NCI-H1694 (cell line): ENCODE measurements at places on chromosomes 12 and 14.

- no peak for DNase-seq
These were observed 103.7 kb downstream of the ETV6 start for GRCh38 chr12:11753150-11753499.

- no peak for DNase-seq
These were observed 42.9 kb downstream of the FLRT2 start for GRCh38 chr14:85572845-85573244.

- no peak for DNase-seq
These were observed 62.5 kb upstream of the MAX start for GRCh38 chr14:65164825-65165135.

DNA sequence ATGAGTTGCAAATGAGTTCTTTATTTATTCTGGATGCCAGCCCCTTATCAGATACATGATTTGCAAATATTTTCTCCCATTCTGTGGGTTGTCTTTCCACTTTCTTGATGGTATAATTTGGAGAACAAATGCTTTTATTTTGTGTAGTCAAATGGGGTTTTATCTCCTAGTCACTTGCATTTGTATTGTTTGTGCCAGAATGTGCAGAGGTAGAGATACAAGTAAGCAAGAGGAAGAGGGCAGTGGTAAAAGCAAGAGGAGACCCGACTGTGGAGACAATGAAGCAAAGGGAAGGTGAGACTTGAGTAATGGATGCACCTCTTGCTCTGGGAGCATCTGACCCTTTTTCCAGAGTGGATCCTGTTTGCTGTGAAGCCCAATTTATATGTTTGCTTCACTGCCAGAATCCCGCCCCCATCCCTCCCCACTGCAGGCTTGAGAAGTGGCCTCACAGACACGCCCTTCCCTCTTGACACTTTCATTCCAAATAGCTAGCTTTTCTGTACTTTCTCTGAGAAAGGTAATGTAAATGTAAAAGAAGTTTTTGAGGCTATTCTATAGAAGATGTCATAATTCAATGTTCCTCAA lies 786 bp upstream of the PFKM start:
- no peak for DNase-seq

GRCh38 chr12:81078469-81079196 lies 754 bp downstream of the ACSS3 start:
- no peak for DNase-seq

DNA sequence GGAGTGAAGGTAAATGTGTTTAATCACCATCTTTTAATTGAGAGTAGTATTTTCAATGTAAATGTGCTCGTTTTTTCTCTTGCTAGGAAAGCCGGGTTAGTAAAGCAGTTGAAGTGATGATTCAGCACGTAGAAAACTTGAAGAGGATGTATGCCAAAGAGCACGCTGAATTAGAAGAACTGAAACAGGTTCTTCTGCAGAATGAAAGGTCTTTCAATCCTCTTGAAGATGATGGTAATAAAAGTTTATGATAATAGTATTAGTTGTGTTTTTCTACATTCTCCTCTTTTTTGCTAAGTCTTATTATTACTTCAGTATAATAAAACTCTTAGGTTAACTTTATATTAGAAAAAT lies 93.9 kb downstream of the DNAI7 start:
- no peak for DNase-seq

DNA sequence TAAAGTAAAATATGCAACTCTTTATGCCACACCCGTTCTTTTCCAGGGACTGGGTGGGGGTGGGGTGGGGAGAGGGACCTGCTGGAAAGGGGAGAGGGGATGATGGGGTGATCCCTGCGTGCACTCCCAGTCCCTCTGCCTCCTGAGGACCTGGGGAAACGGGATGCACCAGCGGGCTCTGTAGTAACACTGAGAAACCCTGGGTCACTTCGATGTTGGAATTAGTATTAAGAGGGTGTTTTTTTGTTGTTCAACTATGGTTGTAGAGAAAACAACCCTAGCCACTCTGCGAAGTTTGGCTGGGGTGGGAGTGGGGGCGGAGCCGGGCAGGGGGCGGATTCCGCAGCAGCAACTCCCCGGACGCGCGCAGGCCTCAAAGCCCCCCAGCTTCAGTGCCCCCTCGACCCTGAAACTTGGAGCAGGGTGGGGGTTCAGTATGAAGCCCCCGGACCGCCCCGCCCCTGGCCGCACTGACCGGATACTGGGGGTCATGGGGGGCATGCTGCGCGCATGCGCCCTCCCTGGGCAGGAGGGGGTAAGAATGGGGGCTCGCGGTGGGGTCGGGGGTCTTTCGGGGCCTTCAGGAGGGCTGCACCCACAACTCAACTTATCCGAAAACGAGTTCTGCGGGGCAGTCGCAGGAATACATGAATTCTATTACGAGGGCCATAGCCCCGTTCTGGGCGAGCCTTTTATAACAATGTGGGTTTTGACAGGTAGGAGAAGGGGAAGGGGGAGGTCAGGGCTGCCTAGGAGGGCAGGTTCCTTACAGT lies 1.3 kb upstream of the ARHGEF25 start:
- no peak for DNase-seq

DNA sequence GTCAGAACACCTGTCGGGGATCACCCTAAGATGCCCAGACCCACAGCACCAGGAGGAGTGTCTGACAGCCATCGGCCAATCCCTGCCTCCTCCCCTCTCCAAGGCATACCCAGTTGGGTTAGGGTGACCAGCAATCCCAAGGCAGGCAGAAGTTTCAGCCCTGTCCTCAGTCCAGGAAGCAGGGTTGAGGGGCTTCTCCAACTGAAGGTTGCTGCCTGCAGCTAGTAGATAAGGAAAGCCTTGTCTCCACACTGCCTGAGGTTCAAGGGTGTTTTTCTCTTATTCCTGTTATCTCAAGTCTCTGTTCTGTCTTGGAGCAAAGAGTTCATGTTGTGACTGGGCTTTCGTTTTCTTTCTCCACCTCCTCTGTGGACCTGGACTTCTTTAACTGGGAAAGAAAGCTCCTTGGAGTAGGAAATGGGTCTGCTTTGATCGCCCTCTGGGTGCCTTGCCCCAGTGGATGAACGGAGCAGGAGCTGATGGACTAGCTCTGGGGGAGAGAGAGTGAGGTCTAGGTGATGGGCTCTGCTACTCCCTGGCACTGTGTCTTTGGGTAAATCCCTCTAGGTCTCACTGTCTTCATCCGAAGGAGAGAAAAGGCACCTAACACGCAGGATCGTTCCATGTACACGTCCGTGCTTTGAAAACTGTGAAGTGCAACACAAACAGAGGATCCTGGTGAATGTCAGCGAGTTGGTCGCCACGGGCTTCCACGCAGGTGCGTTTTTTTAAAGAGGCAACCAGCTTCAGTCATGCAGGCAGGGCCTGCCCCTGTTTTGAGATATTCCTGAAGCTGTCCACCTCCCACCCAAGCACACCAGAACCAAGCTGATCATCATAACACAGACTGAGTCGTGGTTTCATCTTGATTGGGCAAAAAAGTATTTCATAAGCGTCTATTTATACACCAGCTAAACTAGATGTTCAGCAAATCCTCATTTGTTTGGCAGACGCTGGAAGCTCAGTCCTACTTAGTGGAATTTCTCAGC lies 52.5 kb upstream of the FOXN3 start:
- no peak for DNase-seq

- DNase-seq: no peak
These were observed 922 bp downstream of the PTPRR start for GRCh38 chr12:70919597-70920035.

DNA sequence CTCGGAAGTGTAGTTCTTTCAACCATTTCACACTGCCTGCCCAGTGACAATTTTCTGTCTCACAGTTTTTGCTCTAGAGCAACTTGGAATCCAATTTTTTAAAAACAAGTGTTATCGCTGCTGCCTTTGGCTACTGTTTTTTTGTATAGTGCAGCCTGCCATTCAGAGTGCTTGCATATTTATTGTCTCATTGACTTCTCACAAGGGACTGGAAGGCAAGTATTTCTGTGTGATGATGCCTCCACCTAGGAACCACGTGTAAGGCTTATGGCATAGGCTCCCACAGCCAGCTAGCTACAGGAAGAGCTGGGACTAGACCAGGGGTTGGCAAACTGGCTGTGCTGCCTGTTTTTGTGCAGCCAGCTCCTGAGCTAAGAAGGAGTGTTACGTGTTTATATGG lies 903 bp downstream of the PARPBP start:
- DNase-seq: no peak

DNA sequence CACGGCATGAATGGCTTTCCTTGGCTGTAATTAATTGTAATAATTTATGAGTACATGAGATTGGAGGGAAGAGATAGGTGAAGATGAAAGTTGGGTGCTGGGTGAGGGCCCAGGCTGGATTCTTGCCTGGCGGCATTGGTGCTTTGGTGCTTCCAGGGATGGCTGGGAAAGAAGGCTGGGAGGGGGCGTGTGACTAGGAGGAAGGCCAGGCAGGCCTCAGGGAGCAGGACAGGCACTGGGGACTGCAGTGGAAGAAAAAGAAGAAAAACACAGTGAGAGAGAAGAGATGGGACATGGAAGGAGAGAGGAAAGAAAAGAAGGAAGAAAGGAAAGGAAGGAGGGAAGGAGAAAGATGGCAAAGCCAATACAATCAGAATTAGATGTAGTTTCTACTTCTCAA lies 3.7 kb downstream of the HOXC9 start:
- DNase-seq: no peak

- no peak for DNase-seq
These were observed 58.7 kb downstream of the ST8SIA1 start for GRCh38 chr12:22275843-22276242.

- peak; percentile 23 for DNase-seq
These were observed 120.5 kb downstream of the GCH1 start for GRCh38 chr14:54781961-54782750.

- no peak for DNase-seq
These were observed 49.4 kb downstream of the MOK start for GRCh38 chr14:102255401-102256190.

DNA sequence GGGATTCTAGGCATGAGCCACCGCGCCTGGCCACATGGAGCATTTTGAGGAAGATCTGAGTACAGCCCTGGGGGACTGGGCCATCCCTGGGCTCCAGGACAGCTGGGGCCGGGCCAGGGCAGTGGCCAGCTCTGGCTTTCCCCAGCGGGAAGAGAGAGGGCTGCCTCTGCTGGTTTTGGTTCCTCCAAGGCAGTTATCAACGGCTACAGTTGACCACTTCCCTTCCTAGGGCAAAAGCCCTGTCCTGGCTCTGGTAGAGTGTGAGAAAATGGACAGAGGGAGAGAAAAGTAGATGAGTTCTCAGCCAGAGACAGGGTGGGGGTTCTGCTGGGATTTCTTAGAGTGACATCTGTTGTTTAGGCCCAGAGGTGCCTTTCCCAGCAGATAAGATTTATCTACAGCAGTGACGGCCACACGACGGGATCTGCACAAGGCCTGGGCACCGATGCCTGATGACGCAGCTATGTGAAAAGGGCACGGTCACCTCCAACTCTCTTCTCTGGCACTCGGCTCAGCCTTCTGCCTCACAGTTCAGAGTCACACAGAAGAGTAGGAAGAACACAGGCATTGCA lies 5.5 kb upstream of the HVCN1 start:
- no peak for DNase-seq

DNA sequence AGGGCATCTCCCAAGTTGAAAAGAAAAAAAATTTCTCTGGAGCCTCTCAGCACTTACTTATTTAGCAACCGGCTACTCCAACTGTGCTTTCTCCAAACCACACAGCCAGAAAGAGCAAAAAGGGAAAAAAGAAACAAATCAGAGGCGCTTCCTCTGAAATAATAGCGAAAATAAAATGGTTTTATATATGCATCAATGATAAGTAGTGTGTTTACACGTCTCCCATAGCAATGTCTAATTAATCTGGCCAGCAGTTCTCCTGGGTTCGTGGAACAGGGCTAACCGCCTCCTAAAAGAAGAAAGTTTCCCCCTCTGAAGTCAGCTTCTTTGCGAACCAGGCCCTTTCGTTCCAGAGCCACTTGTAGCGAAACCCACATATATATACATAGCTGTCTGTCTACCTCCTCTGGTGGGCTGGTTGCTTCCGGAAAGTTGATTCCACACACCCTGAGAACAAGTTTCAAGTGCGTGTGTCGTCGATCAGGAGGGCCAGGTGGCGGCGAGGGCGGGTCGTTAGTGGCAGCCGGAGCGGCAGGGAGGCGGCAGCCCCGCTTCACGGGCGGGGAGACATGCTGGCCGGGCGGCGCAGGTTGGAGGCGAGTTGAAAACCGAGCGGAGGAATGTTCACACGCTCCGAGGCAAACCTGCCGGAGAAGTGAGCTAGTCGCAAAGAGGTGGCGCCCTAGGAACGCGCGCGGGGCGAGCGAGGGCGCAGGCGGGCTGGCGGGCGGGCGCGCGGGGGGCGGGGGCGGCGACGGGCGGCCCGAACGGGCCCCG lies 2.7 kb downstream of the PTHLH start:
- DNase-seq: no peak

DNA sequence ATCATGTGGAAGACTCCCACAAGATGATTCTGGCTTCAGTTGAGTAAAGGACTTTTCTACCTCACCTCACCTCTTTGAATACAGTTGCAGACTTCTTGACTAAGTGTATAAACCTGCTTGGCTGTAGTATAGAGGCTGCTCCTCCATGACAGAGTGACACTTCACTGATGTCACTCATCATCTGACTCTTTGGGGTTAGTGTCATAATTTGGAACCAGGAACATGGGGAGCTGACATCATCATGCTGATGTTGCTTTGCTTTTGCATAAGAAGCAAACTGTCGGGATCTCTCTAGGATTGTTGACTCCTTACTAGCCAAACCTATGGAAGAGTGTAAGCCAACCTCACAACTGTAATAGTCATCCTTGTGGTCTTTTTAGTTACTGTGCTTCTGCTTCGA lies 75.2 kb upstream of the PDZRN4 start:
- DNase-seq: no peak

DNA sequence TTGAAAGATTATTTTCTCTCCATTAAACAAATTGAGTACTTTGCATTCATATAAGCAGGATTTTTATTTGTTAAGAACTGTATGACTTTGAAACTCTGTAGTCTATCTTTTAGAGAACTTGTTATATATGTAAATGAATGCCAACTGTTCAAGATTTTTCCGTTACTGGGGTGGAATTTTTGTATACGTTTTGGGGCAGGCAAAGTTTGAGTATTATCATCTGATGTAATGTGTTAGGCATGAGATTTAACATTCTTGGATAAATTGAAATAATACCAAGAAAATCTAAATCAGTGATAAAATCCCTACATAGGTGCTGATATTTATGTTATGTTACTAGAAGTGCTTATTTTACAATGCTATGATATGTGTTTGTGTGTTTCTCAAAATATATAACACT lies 8.4 kb downstream of the CNOT2 start:
- no peak for DNase-seq

- DNase-seq: no peak
These were observed 13.0 kb downstream of the ISCU start for GRCh38 chr12:108575199-108575912.

DNA sequence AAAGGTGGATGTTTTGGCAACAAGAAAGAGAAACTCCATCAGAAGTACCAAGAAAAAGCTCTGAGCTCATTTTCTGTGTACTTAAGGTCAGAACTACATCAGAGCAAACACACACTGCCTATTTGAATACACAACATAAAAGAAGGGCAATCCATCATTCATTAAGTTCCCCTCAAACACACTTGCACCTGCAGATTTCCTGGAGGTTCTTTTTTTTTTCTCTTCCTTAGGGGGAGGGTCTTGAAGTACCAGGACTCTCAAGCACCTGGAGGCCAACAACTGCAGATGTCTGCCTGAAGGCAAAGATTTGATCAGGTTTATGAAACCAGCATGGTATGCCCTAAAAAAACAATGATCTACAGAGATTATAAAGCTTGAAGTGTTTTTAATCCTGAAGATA lies 26.1 kb upstream of the PTHLH start:
- no peak for DNase-seq
